ENCODE measurements at places on chromosomes 6 and 20.

DNA sequence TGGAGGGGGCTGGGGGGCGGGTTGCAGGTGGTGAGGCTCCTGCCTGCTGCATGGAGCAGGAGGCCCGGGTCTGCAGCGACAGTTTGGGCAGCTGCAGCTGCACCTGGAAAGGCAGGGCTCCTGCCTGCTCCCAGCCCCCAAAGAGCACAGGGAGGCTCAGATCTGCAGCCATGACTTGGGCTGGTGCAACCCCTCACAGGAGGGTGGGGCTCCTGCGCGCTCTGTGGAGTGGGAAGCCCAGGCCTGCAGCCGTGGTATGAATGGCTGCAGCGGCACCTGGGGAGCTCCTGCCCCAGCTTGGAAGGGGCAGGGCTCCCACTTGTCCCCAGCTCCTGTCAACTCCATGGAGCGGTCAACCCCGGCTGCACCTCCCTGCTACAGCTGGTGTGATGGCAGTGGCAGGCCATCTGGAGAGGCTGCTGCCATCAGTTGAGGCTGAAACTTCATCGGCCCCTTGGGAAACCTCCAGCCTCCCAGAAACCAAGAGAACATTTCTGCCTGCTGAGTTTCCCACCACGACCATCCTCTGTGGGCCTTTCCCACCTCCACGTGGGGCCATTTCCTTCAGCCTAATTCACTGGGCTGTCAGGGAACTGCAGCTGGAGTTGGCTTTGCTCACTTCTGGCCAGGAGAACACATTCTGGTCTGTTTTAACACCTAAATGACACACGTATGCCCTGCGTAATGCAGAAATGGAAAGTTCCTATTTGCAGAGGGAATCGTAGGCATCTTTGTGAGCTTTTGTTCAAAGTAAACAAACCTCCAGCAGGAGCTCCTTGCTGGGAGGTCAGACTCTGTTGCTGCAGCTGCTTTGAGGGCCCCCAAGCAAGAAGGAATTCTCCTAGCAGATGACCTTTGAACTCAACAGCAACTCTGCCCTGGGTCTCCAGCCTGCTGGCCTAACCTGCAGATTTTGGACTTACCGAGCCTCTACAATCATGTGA lies 429.0 kb downstream of the PREX1 start:
- no peak for DNase-seq

- DNase-seq = no peak
These were observed 45.5 kb upstream of the THEMIS start for GRCh38 chr6:127946388-127946787.

DNA sequence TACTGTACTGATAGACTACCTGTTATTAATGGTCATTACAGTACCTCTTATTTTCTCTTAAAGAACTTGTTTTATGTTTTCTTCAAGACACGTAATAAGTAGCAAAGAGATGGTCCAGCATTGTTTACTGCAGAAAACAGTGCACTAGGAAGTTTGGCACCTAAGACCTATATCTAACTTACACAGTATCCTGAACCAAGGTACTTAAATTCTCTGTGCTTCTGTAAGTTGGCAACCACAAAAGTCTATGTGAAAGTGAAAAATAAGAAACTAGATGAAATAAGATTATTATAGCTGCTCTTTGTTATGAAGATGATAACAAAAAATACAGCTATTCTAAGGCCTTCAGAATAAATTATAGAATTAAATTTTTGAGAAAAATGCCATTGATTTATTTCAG lies 411.7 kb upstream of the SOX4 start:
- DNase-seq = no peak

- DNase-seq = no peak
These were observed 56.1 kb upstream of the STMND1 start for GRCh38 chr6:17045581-17046322.

DNA sequence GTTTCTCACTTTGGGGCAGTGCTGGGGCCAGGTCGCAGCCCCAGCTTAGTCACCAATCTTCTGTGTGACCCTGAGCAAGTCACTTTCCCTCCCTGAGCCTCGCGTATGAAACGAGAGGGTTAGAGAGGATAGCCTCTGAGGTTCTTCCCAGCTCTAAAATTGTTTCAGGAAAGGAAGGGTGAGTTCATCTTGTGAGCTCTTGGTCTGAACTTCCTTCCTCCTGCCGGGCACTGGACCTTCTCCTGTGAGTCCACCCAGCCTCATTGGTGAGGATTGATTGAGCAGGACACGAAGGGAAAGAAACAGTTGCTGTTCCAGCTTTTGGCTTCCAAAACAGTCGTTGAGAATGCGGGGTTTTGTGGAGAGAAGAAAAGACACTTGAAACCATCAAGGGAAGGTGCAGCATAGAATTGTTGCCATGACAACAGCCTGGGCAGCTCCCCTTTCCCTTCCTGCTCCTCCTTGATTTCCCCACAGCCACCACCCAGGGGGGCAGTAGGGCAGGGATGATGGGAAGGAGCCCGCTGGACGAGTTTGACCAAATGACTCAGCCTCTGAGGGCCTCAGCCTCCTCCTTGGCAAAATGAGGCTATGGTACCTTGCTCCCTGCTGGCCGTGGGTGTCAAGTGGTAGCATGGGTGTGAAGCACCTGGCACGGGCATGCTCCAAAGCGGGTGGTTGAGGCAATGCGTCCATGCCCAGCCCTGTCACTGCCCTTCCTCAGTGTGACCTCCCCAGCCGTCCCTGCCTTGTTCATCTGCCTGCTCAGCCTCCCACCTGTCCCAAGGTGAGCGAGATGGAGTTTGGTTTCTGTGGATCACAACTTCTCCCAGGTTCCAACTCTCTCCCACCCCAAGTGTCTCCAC lies 107.8 kb downstream of the CDC5L start:
- DNase-seq = no peak

DNA sequence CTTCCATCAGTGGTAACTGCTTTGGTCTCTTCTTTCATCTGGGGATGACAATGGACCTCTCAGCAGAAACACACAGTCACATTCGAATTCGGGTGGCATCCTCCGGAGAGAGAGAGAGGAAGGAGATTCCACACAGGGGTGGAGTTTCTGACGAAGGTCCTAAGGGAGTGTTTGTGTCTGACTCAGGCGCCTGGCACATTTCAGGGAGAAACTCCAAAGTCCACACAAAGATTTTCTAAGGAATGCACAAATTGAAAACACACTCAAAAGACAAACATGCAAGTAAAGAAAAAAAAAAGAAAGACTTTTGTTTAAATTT lies 6.1 kb downstream of the EDN1 start:
- no peak for DNase-seq

GRCh38 chr20:37564388-37565133 lies 36.9 kb upstream of the BLCAP start:
- DNase-seq = no peak

DNA sequence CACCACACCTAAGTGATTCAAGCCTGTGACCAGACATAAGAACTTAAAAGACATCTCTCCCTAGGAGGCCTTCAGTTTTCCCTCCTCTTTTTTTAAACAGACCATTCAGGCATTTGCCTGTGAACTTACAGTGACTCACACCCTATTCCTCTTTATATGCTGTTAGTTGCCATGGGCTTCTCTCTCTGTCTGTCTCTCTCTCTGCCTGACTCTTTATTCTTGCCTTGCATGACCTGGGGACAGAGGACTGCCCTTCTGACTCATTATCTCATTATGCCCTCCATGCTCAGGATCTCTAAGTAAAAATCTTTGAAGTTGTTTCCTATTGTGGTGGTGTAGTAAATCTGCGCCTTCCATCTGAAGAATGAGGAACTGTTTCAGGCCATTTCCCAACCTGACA lies 442.2 kb upstream of the MAN1A1 start:
- no peak for DNase-seq

DNA sequence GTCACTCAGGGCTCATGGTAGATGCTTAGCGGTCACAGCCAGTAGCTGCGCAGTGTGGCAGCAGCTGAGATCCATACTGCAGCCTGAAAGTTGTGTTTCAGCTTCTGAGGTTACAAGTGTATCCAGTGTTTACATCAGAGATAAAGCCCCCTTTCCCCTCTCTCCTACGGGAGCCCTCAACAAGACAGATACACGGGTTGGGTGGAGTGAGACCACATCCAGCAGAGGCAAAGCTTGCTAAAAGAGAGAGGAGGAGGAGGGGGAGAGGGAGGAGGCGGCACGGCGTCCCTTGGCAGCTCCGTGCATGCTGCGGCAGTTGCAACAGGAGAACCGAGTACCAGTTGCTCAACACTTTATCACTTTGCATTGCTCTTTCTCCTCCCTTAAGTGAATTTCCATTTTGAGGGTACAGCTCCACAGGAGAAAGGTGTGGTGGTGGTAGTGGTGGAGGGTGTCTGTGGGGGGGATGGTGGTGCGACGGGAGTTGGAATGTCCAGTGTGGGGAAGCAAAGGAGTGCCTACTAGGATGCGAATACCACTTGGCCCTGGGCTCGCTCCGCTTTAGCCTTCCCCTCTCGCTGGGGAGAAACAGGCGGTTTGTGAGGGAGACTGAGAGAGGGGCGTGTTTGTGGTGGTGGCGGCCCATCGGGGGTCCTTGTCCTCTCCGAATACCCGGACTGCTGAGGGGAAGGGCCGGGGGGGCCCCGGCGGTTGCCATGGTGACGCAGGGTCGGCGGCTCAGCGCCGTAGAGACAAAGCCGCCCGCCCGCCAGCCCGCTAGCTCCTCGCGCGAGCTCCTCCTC lies 405 bp upstream of the RNF182 start:
- peak; percentile 61 for DNase-seq

DNA sequence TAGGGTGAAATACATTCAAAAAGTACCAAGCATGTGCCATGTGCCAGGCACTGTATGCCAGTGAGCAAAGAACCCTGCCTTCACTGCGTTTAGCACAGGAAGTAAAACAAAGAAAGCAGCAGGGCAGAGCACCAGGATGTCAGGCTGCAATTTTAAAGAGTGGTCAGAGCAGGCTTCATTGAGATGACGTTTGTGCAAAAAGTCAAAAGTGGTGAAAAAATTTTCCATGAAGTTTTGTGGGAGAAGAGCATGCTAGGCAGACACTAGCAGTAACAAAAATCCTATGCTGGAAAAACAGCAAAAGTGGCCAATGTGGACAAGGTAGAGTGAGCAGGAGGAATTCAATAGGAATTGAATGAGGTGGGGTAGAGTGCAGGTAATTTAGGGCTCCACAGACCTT lies 31.3 kb downstream of the AKIRIN2 start:
- DNase-seq = no peak

GRCh38 chr20:49275636-49276035 lies 2.2 kb downstream of the ZNFX1 start:
- no peak for DNase-seq

GRCh38 chr6:6785163-6785521 lies 196.6 kb downstream of the LY86 start:
- DNase-seq = no peak

GRCh38 chr20:25148181-25148981 lies 47.1 kb upstream of the ENTPD6 start:
- no peak for DNase-seq

DNA sequence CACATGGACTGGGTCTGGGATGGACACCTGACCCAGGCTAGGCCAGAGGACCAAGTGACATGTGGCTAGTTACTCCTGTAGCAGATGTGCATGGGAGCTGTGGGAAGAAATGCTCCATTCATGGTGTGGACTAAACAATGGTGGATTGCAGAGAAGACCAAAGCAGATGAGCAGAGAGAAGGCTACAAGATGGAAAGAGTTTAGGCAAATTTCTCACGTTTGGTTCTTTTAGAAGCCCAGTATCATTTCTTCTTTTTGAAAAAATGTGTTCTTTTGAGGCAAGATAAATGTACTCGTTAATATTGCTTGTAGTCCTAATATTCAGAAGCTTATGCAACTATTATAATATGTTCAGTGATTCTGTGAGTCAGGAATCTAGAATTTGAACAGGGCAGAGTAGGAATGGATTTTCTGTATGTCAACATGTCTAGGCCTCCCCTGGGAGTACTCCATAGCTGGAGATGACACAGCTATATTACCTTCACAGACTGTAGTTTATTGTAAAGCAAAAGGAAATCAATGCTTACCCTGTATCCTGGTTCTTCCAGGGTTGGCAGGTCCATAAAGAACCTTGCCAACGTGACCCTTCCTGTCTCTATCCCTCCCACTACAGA lies 2.3 kb upstream of the BTN2A1 start:
- DNase-seq = no peak

DNA sequence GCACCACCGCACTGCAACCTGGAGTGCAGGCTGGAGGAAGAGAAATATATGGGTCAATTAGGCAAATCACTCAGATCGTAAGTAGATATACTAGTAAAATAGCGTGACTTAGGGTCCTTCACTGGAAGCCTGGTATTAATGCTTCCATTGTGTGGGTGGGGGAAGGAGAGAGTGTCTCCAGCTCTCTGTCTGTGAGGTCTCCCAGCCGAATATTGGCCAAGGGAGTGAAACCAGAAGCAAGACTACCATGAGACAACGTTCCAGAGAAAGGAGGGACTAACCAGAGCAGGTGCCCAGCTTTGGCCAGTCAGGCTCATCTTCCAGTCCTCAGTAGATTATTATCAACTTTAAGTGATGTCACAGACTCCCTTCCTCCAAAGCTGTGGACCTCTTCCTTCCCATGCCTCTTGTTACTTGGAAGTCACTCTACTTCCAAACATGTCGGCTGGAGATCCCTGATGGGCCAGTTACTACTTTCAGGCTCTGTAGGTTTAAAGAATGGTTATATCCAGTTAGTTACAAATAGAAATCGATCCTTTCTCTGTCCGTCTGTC lies 28.8 kb downstream of the MTHFD1L start:
- no peak for DNase-seq

DNA sequence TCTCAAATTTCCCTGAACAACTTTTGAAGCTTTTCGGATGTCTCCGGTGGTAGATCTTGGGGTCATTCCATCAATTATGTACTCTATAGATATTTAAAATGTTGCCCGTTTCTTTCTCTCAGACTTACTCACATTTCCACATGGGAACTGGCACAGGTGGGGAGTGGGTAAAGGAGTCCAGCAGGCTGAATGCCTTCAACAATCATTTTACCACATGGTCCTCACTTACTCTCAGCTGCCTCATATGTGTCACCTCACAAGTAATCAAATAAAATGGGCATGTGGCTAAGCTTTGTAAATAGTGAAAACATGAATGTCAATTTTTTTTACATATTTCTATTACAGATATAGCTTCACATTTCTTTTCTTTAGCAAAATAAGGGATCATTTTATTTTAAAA lies 677 bp downstream of the HLA-DQA1 start:
- no peak for DNase-seq

DNA sequence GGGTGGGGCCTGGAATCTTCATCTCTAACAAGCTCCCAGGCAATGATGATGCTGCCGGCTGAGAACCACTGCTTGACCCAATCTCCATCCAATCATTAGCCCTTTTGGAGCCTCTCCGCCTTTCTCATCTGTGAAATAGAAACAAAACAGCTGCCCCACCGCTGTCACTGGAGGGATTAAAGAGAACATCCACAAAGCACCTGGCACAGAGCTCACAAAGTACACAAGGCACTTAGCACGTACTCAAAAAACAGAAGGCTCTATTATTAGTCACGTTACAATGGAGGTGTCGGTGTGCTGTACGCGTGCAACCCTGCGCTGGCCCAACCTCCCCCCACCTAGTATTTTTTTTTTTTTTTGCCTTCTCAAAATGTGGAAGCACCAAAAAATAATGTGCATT lies 213.5 kb upstream of the ARID1B start:
- DNase-seq = peak; percentile 72

DNA sequence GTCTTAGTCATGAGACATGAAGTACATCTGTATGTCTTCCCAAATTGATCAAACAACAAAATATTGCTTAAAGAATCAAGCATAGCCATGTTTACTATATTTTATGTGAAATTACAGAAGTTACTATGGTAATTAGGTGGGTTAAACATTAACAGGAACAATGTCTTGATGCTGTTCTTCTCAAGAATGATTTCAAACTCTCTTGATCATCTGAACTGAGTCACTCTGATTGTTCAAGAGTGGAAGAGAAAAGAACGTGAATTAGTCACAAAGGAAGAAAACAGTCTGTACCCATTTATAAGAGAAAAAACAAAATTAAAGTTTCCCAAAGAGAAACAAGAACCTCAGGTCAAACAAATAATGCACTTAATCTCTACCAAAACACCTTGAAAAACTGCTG lies 62.2 kb upstream of the NUP153 start:
- no peak for DNase-seq

Measured in NCI-H2081 treated with DMSO at 0.1 percent for 48 hours (cell line).